NCI-H1930 (cell line): ENCODE measurements at places on chromosomes 1 and 21.

DNA sequence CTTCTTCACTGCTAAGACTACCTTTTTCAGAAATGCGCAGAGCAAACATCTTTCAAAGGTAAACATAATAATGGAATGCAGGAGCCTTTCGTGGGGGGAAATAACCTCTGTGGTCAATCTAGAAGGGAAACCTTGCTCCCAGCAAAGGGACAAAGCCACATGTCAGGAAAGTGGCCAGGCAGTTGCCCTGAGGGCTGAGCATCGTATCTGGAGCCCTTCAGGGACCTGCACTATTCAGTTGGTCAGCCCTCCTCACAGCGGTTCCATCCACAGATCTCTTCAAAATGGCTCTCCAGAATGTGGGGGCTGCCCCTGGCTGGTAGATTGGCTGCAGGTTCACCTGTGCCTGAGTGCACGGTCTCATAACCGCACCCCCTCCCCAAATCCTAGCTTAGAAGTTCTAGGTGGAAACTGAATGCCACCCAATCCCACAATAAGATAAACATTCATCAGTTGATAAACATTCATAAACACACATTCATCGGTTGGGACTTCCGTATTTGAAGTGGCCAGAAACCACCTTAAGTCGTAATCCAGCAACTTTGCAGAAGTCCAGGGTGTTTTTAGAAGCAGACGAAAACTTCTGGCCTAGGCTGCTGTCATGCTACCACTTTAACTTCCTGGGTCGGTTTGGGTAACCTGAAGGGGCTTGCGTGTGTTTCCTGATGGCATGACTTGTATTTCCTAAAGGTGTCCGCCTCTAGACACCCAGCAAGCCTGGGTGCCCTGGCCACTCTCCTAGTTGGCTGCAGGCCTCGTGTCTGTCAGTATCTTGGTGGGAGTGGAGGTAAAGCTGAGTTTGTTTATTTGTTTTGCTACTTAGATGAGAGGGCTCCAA lies 50.5 kb downstream of the RASSF5 start:
- no peak for DNase-seq

DNA sequence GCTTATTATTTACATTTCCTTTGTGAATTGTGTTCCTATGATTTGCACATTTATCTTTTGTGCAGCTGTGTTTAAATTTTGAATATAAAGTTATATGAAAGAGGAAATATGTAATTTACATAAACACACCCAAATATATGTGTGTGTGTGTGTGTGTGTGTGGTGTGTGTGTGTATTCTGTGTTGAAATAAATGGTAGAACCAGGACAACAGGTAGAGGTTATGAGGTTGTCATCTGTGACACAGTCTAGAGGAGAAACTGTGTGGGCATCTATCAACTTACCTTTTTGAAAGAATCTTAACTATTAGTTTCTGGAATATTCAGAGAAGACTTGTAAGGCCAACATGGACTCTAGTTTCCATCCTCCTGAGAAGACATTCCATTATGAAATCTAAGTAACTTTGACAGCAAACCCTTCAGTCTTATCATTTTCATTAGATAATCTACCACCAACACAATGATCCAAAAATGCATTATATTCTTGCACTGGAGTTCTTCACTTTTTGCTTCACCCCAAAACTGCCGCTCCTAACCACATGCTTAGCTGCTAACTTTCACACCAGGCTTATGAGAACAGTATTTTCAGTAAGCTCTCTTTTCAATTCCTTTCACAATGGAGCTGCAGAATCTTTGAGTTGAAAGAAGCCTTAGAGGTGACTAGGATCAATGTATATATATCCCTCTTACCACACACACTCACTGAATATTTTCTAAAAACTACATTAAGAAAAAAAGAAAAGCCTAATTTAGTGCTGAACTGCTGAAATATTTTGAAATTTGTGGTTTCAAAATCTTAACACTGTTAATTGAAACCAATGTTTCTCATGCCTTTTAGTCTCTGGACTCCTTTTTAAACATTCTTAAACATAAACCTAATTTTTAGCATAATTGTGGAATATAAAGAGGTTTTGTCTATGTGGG lies 21.8 kb downstream of the PTPRC start:
- DNase-seq, result no peak

DNA sequence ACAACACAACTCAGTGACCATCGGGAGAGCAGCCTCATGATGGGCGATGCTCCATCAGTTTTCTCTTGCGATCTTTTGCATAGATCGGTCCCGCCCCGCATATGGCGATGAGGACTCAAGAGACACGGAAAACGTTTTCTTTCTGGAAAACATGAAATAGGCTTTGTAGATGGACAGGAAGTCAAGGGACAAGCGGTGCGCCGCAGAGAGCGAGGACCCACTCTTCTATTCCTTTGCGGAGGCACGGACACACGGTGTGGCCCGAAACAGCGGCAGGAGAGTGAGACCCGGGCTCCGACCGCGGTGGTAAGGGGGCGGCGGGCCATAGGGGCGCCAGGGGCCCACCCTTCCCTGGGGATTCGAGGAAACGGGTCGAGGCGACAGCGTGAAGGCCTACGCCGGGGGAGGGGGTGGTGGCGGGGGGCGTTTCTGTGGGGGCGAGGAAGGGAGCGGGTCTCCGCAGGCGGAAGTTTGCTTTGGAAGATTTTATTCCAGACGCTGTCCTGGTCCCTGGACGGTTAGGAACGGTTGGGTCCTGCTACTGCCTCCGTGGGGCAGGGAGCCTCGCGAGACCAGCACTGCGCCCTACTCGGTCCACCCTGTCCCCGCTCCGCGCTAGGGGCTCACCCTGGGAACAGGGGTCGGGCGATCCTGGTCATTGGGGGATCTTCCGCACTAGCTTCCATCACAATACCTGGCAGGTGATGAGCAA lies 796 bp upstream of the TDRKH start:
- DNase-seq, result no peak

- DNase-seq, result peak; percentile 47
These were observed 36.4 kb downstream of the ZNF697 start for GRCh38 chr1:119611701-119612113.

DNA sequence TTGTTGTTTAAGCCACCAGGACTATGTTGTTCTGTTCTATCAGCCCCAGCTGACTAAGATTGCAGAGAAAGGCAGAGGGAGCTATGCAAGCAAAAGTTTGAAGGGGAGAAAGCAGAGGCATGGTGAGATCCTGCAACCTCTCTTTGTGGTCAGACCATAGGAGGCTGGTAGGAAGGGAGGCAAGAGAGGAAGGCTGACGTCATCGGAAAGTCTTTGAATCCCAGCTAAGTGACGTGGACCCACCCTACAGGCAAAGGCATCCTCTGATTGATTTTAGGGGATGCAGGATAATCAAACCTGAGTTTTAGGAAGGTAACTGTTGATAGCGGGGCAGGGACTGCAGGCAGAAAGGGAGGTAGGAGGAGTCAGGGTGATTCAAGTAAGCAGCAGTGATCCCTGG lies 23.3 kb upstream of the TNNI1 start:
- DNase-seq, result no peak

DNA sequence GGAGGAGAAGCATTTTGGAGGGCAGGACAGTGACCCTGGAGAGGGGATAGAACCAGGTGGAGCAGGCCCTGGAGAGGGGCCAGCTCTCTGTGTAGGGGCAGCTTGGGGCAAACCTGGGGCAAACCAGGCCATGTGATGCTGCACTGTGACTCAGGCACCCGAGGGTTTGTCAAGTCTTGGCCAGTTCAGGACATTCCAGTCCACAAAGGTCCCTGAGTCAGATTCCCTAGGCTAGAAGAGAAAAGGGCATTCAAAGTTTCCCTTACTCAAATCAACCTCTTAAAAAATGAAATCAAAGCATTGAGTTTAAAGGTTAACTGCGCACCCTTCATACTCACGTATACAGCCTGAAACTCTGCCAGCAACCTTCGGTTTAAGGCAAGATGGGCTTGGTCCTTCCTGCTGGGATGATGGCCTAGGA lies 25.2 kb upstream of the PLA2G2C start:
- DNase-seq, result no peak

DNA sequence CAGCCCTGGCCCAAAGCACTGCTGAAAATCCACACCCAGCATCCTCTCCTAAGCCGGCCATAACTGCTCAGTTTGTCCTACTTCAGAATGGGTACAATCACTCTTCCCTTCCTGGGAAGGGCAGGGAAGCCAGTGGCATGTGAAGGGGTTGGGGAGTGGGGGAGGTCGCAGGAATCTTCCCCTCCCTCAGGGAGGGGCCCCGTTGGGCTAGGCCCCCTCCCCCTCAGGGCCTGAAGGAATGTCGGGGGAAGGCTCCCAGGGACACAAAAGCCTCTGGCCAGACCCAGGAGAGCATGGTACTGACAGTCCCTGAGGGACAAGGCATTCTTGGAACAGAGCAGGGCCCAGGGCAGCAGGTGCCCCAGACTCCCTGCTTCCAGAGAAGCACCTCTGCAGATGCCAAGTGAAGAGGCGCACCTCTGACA lies 1.2 kb downstream of the ELOVL1 start:
- DNase-seq, result no peak

DNA sequence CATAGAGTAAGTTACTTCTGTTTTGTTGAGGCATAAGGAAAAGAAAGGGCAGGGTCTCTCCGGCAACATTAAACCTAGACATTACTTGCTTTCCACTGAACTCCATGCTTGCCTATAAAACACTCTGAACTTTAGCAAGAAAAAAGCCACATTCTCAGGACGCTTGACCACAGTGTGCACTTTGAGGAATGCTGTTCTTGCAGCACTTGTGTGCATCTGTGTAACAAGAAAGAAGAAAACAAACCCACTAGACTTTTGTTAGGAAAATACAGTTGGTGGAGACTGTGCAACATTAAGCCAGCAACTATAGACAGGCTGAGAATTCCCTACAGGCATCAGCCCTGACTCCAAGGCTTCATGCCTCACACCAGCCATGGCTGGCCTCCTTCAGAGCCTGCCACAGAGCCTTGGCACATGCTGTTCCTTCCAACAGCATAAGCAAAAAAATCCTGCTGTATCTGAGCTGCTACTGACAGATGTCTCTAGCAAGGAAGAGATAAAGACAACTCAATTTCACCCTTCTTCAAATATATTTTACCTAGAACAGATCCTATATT lies 5.8 kb downstream of the PDZK1 start:
- DNase-seq, result no peak

- DNase-seq, result no peak
These were observed 40.9 kb downstream of the RGS5 start for GRCh38 chr1:163161841-163162240.

DNA sequence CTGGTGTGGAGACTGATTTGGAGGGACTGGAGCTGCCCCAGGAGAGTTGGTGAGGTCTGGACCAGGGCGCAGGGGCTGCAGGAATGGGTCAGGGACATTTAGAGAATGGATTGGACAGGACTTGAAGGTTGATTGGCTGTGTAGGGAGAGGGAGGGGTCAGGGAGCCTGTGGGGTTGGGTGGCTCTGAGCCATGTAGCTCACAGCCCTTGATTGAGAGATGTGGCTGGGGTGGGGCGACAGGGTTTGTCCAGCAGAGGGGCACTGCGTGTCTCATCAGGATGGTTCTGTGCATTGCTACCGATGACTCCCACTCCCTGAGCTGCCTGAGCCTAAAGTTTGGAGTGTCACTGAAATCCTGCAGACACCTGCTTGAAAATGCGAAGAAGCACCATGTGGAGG lies 12.1 kb downstream of the AZIN2 start:
- DNase-seq, result no peak

DNA sequence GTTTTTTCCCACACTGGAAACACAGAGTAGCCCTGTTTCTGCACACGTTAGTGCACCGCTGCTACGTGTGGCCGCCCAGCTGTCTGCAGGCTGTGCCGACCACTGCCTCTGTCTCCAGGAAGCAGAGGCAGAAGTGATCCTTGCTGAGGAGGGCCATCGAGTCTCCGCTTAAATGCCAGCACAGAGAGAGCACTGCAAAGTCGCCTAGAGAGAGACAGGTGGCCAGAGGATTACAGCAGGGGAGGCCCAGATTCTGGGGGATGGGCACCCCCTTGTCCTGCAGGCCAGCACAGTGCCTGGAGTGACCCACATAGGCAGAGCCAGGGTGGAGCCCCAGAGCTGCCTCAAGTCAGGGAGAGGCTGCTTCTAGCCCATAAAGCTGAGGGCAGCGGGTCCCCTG lies 6.1 kb downstream of the TPRG1L start:
- no peak for DNase-seq

GRCh38 chr1:210598135-210598652 lies 269.5 kb downstream of the HHAT start:
- no peak for DNase-seq

GRCh38 chr1:85149805-85150204 lies 51.0 kb downstream of the SYDE2 start:
- no peak for DNase-seq

- no peak for DNase-seq
These were observed 40.4 kb downstream of the GATAD2B start for GRCh38 chr1:153882296-153882912.

- DNase-seq, result no peak
These were observed 43.3 kb upstream of the SIPA1L2 start for GRCh38 chr1:232673256-232673655.

DNA sequence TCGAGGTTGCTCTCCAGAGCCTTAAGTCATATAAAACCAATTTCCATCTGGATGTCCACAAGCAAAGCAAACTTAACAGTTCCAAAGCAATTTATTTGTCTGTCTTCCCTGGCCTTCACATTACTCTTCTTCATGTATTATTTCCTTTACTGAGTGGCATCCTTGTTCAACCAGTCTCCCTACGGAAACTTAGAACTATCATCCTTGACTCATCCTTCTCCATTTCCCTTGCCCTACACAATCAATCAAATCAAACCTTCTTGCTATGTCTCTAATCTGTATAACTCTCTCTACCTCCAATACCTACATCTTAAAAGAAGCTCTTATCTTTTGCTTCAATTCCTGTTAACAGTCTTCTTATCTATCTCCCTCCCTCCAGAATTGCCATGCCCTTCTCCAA lies 25.4 kb downstream of the EGLN1 start:
- no peak for DNase-seq

GRCh38 chr1:9211291-9211811 lies 23.2 kb upstream of the H6PD start:
- no peak for DNase-seq

GRCh38 chr1:220441211-220441610 lies 86.7 kb upstream of the MARK1 start:
- DNase-seq, result no peak

DNA sequence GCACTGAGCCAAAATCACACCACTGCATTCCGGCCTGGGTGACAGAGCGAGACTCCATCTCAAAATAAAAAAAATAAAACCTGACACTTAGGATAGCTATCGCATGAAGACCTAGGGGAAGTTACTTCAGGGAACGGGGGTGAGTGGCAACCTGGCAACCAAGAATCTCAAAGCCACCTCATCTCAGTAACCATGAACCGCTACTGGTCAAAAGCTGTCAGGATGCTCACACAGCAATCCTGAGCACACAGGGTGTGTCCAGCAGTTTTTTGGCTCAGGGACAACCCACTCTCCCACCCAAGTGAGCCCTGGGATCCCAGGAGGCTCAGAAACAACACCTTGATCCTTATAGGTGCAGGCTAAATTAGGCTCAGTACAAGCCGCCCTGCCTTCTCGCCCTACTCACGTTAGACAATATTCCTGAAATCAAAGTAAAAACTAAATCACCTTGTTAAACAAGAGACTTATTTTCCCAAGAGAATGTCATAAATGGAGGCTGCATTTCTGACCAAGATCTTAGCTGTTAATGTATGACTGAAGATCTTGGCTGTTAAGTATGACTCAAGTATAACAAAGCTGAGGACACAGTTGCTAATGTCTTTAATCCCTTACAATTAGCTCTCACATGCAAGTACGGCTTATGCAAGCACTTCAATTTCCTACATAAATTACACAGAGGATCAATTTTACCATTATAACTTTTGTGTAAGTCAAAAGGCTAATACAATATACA lies 48.3 kb upstream of the NADK start:
- no peak for DNase-seq
